ENCODE measurements at places on chromosomes 4 and X. TPM values are rescaled to one million over a fixed set of nuclear protein-coding genes. Genes with fewer than 3 reads are reported as not detected.

NLGN4X gene
- total RNA-seq: 11.3 TPM

TMPRSS11F gene
- total RNA-seq: 0.72 TPM

ATP2B3 gene
- total RNA-seq: 0.41 TPM

ZNF157 gene
- total RNA-seq: 0.92 TPM

EVC2 gene
- 9.7 TPM for total RNA-seq

C4orf36 gene
- 1.7 TPM for total RNA-seq

HS3ST1 gene
- total RNA-seq: 0.51 TPM

SSX4 gene
- not detected for total RNA-seq

DCX gene
- total RNA-seq: 20.8 TPM

ANKRD37 gene
- 20.1 TPM for total RNA-seq

SSX3 gene
- total RNA-seq: not detected

SRPK3 gene
- 81.4 TPM for total RNA-seq

NAP1L5 gene
- total RNA-seq: 8.6 TPM

PAGE4 gene
- total RNA-seq: not detected

GPR34 gene
- 2.7 TPM for total RNA-seq

PSAPL1 gene
- total RNA-seq: 0.51 TPM

VCX2 gene
- total RNA-seq: not detected
